ENCODE measurements at places on chromosomes 3 and 15.

GRCh38 chr15:92021792-92022191 is 168.3 kb downstream of the SLCO3A1 start:
- no peak for DNase-seq

GRCh38 chr3:128745742-128746141 is 19.8 kb downstream of the RAB7A start:
- no peak for DNase-seq

- DNase-seq, result no peak
Observed at GRCh38 chr3:14359348-14359747, 43.1 kb upstream of the SLC6A6 start.

DNA sequence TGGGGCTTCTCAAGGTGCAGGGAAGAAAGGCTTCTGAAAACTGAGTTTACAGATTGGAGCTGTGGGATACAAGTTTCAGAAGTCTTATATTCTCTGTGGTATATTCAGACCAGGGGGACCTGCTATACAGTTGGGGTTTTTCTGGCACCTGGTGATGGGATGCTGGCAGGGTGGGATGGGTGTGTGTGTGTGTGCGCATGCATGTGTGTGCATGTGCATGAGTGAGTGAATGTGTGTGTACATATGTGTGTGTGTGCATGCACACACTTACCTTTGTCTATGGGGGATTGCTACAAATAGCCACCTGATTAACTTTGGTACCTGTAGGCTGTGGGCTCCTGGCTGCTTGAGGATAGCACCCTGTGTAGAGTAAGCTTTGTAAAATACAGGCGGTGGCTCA is 131.4 kb downstream of the PDCD6IP start:
- no peak for DNase-seq

- DNase-seq, result no peak
Observed at GRCh38 chr3:134134698-134135415, 105.1 kb upstream of the SLCO2A1 start.

GRCh38 chr3:9213019-9213634 is 36.3 kb downstream of the SRGAP3 start:
- no peak for DNase-seq

DNA sequence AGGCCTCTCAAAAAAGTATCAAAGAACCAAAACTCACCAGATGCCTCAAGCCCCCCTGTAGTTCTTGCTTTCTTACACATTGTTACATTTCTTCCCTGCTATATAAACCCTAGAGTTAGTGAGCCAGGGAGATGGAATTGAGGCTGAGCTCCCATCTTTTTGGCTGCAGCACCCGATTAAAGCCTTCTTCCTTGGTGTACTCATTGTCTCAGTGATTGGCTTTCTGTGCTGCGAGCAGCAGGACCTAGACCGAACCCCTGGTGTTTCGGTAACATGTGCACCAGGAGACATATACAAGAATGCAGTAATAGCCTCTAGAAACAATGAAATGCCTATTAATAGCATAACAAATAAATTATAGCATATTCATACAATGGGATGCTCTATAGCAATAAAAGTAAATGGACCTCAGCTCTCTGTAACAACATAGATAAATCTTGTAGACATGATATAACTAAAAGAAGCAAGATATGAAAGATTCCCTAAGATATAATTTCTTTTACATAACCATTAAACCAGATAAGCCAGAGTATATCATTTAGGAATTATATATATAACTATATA is 174.0 kb downstream of the NEK11 start:
- DNase-seq, result no peak

DNA sequence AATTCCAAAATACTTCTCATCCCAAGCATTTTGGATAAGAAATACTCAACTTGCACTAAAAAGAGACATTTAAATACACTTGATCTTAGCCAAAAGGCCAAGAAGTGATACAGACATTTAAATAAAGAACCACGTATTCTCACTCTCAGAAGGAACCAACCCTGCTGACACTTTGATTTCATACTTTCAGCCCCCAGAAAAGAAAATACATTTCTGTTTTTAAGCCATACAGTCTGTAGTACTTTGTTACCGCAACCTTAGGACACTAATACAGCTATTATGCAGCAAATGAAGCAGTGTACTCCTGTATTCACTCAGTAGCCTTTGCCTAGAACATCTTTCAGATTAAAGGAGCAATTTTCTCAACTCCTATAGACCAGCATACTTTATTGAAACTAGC is 86.7 kb downstream of the TBC1D5 start:
- DNase-seq, result no peak

DNA sequence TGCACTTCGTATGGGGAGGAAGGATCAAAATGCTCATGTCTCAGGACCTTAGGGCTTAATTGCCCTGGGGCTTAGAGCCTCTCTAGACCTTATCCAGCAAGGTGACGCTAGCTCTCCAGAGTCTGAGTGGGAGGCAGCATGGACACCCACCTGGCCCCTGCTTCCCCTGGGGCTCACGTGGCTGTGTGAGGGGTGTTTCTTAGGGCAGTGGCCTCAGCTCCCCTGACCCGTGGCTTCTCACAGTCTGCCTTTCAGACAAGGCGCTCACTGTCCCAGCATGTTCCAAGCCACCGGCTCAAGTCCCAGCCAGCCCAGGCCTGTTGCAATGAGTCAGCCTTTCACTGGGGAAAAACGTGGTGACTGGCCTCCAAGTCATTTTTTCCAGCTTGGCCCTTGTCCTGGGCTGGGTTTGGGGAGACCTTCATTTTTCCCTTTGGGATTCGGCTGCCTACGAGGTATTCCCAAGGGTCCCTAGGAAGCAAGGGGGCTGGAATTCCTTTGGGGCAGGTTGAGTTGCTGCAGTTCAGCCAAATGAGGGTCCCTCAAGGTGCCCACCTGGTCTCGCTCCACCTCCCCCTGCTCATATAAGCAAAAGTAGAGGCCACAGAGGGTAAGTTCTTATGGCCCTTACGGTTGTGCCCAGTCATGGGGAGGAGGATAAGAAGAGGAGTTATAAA is 15.7 kb downstream of the BHLHE40 start:
- DNase-seq, result no peak

DNA sequence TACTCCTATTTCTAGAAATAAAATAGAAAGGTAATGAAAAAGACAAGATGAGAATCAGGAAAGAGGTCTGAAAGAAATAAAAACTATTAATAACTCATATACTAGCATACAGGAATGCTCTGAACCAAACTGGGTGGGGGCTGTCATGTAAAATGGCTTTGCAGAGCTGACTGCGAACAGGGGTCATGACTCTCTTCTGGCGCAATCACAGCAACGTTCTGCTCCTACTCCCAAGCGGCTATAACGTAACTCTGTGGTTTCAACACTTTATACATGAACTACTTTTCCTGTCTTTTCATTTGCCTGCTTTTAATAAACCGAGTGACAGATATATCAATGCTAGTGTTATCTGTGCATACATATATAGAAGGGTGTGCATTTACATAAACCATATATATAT is 116.7 kb downstream of the DLG1 start:
- DNase-seq, result no peak

DNA sequence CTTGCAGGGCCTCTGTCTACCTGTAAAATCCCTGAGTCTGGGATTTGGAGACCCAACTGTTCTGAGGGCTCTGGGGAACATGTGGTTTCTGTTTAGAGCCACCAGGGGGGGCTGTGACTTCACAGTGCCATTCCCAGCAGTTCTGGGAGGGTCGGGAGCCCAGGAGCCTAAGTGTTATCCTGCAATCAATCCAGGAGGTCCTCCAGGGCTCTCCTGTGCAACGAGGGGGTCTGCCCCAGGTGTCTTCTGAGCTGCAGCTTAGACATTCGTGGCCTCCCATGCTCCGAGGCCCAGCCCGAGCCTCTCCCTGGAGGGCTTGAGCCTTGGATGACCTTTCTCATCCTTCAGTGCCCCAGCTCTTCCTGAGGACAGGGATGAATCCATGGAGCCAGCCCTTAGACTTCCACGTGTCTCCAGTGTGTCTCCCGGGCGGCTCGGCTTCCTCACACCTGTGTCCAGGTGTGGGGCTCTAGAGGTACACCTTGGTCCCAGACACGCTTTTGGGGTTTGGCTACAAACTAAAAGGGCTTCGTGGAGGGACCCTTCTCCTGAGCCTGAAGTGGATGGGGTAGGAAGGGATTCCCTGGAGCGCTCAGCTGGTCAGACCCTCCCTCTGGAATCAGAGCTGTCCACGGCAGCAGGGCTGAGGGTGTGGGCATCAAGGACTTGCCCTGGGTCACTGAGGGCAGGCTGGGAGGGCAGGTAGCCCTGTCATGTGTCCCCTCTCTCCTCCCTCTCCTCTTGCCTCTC is 20.3 kb upstream of the ABTB1 start:
- peak; percentile 33 for DNase-seq

GRCh38 chr3:135175728-135176277 is 380.7 kb downstream of the EPHB1 start:
- DNase-seq, result no peak
